ENCODE measurements at places on chromosomes 7 and 10.
A peak's percentile ranks its signal among the peaks of the same experiment; 100 is the strongest.

- no peak for DNase-seq
Measured at GRCh38 chr10:99924451-99925255, 85.1 kb downstream of the DNMBP start.

DNA sequence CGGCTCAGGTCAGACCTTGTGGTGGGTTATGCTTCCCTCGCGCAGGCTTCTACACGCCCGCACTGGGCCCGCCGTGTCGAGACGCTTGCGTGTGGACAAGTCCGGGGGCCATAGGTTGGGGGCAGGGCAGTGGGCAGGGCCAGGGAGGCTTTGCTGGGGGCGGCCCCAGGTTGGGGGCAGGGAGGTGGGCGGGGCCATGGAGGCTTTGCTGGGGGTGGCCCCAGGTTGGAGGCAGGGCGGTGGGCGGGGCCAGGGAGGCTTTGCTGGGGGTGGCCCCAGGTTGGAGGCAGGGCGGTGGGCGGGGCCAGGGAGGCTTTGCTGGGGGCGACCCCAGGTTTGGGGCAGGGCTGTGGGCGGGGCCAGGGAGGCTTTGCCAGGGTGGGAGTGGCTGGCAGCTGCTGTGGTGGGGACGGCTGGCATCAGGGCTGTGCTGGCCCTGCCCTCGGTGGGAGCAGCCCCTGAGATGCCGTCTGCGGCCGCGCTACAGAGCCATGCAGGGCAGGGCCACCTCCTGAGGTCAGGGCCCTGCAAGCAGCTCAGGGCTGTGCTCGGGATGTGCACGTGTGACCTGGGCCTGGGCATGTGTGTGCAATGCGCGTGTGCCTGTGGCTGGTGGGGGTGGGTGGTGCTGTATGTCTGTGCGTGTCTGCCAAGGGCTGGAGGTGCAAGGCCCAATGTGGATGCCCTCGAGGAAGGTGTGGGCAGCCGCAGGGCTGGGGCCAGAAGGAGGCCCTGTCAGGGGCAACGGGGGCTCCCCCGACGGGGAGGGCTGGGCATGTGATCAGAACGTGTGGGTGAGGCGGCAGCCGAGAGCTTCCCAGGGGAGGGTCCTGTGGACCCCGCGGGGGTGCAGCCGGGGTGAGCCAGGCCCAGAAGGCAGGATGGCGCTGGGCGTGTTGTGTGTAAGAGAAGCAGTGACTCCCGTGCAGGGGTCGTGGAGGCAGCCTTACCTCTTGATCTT lies 72.5 kb upstream of the NKX6-2 start:
- no peak for DNase-seq

GRCh38 chr10:119189811-119190282 lies 11.2 kb upstream of the PRDX3 start:
- DNase-seq: peak; percentile 13

GRCh38 chr7:155731380-155731779 lies 80.9 kb downstream of the SHH start:
- no peak for DNase-seq
